ENCODE measurements at places on chromosomes 5 and 9.

DNA sequence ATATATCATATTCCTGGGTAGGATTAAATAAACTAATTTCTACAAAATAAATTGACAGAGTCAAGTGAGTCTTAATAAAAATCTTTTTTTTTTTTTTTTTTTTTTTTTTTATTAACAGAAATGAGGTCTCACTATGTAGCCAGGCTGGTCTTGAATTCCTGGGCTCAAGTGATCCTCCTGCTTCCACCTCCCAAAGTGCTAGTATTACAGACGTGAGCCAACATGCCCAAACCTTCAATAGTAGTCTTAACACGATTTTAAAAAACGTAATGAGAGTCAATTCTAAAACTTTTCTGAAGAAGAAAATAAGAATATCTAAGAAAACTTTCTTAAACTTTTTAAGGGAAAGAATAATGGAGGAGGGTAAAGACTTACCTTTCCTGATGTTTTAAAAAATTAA, 84.2 kb downstream of the YIPF5 start:
- DNase-seq = no peak

DNA sequence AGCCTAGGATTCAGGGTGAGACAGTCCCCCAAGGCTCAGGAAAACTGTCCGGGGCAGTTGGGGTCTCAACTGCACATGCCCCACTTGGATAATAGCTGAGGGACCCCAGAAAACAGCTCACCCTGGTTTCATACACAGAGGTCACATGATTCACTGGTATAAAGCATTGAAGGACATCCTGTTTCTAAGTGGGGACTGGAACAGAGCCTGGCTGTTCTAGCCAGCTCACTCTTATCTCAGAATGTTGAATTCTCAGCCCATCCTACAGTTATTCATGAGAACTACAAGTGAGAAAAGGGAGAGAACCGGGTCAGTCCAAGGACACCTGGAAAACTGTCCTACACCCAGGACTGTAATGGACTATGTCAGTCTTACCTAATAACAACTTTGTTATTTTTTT, 170.9 kb downstream of the FGF1 start:
- no peak for DNase-seq

DNA sequence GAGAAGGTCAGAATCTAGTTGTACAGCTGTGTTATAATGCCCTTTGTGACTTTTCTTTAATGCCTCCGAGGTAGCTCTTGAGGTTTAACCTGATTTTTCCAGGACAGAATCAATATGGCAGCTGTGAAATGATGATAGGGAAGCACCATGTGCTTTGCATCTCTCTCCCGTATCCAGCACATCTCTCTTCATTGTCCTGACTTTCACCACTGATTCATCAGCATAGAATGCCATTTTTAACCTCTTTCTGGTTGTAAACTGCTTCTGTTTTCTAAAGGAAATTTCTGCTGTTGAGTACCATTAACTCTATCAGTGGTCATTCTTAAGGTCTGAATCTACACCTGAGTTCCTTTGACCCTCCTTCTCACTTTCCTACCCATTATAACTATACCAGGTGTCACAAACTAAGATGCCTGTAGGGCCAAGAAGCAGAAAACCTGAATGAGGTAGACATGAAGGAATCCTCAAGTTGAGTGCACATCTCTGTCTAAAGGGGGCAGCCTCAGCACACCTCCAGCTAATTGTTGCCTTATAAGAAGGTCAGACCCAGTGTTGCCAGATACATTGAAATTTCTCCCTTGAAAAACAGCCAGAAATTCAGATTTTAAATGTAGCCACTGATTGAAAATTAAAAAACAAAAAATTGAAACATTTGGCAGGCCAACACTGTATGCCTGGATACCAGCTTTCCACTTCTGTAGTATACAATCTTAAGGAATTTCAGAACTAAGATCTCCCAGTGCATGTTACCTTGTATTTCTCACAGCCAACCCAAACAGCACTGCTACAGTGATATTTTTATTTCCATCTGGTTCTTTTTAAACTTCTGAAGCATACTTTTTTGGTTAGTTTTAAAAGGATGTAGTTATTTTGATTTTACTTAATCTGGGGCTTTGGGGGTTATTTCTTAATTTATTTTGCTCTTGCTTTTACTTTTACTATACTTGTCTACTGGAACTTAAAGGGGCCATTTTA, 35.8 kb upstream of the TLX3 start:
- peak; percentile 10 for DNase-seq

DNA sequence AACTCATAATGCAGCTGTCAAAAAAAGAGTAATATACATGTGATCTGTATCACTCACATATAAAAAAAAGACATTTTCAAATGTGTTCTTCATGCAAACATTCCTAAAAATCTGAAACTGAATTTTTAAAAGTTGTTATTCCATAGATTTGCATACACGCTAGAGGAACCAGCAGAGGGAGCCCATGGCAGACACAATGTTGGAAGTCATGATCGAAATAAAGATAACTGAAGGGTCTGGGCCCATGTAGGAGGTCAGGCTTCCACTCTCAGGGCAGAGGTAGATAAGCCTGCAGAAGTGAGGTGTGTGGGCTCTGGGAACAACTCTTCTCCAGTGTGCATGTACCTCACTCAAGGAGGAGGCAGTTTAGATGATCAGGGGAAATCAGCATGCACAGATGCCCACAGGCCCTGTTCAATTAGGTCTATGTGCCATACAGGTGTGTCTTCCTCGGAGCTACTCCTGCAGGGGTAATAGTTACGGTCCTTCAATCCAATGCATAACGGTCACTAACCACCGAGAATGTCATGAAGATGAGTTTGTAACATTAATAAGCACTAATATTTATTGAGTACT, 208.6 kb downstream of the EPB41L4A start:
- DNase-seq = peak; percentile 24

DNA sequence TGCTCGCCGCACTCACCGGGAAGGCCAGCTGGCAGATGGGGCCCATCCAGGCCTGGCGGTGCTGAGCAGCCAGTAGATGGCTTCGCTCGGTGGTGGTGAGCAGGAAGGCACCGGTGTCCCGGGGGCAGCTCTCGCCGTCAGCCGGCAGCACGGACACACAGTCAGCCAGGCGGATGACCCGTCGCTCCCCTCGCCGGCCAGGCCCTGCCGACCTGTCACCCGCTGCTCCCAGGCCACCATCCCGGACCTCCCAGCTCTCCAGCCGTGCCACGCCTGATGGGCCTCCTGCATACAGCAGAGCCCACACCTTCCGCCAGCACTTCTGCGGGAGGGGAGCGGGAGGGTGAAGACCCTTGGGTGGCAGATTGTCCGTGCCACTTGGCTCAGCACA, 1.4 kb downstream of the DOK3 start:
- no peak for DNase-seq

DNA sequence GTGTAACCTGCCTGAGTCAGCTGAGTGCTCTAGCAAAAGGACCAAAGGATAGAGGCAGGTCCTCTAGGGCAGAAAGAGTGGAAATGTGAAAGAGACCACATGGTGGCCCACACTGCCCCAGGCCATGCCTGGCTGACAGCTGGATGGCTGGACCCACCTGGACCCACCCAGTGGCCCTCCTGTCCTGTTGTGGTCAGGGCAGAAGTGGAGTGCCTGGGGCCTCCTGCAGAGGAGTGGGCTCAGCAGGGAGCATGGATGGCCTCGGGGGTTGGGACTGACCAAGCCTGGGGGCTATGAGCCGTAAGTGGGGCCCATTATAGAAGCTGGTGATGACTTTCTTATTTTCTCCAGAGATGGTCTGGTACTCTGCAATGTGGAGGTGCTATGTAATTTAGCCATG, 55.7 kb upstream of the FAM120AOS start:
- DNase-seq = no peak

GRCh38 chr5:55492449-55492848, 42.3 kb downstream of the PLPP1 start:
- DNase-seq = no peak

- DNase-seq = no peak
Measured at GRCh38 chr5:1890296-1890695, 7.6 kb upstream of the IRX4 start.

GRCh38 chr5:28542987-28543386, 1504.6 kb upstream of the CDH9 start:
- DNase-seq = no peak

- no peak for DNase-seq
Measured at GRCh38 chr9:3884736-3885135, 358.9 kb upstream of the RFX3 start.

GRCh38 chr5:66742083-66742895, 146.1 kb downstream of the MAST4 start:
- DNase-seq = no peak

GRCh38 chr9:34954225-34954624, 3.9 kb upstream of the PHF24 start:
- no peak for DNase-seq

DNA sequence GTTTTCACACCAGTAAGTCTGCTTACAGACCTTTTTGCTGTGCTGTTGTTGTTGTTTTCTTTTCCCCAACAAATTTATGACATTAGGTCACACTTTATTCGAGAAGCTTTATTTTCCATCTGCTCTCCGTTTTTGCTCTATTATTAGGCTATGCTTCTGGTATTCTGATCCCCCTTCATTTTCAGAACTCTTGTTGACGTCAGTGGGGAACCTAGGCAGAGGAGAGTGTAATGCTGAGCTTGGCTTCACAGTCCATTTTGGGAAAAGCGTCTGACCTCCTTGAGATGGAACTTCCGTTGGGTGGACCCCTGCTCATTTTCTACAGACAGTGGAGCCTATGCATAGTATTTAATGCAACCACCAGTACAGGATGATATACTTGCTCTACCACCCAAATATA, 387.9 kb upstream of the MEF2C start:
- DNase-seq = no peak

DNA sequence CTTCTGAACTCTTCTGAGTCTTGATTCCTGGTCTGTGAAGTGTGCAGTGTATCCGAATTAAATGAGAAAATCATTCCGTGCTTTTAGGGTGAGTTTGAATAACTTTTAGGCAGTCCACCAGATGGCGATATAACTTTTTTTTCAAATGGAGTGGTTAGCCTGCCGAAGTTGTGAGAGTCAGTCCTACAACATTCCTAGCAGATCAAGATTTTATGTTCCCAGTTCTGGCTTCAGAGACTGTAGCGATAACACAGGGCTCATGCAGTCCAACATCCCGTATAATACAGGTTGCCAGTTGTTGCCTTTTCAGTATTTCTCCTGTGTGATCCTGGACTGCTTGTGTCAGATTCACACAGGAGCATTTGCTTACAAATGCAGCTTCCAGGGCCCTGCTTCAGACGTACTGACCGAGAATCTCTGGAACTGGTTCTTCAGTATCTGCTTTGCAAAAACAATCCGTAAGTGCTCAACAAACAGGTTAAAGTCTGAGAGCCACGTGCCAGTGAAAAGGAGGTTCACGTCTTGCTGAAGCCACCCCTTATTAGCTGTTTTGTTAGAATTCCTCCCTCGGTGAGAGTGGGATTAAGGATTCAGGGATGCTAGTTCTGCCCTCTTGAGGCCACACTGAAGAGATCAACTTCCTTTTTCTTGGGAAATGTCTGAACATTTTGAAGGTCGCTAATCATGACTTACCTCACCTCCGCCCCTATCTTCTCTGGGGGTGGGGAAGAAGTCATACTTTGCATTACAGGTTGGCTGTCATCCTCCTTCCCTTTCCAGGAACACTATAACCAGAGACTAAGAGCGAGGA, 22.8 kb downstream of the SMIM3 start:
- DNase-seq = no peak

- peak; percentile 34 for DNase-seq
Measured at GRCh38 chr5:171162596-171162995, 146.5 kb upstream of the TLX3 start.

DNA sequence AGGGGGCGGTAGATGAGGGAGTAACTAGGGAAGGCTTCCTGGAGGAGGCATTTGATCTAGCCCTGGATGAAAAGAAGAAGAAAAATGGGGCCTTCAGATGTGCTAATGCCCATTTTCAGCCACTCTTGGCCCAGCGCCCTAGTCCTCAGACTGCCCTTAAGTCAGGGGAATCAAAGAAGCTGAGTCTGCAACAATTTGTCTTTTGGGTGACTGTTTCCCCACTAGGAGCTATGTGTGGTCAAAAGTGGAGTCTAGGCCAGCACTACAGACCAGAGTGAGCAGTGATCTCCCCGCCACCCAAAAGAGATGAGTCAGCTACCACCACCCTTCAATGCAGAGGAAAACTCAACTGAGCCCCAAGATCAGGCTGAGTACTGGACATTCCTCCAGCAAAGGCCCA, 542.1 kb downstream of the BNC2 start:
- no peak for DNase-seq

DNA sequence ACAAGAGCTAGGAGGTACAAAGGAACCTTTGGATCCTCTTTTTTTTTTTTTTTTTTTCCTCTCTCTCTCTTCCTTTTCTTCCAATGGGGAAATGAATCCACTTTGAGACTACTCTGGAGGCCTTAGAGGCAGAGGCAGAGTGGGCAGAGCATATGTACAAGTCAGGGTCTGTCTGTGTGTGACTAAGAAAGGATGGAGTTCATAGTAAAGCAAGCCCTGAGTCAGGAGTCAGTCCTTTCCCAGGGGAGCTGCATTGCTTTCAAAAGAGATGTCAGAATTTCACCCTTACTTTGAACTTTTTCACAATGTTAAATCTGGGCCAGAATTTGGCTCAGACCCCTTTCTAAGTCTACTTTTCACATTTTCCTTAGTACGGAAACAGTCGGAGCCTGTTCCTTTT, 792.4 kb upstream of the C9orf72 start:
- no peak for DNase-seq

GRCh38 chr5:40022057-40022456, 597.3 kb upstream of the DAB2 start:
- no peak for DNase-seq

All from nephron progenitor cell (in vitro differentiated cells).